Cardiac muscle cell (in vitro differentiated cells and primary cell): ENCODE measurements at places on chromosomes 2 and 18.
A peak's percentile ranks its signal among the peaks of the same experiment; 100 is the strongest.

DNA sequence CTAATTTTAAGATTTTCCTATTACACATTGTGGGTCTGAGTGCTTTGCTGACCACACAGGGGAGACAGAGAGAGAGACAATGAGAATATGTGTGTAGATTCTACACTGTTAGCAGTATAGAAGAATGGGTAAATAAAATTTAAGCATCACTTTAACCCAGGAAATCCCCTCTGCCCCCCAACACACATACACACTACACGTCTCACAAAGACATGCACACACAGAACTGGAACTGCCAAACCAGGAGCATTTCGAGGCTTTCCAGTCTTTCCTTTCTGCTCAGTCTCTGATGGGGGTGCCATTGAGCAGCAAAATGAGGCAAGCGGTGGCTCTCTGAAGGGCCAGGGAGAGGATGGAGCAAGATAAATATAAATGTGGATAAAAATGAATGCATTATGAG, 2.5 kb downstream of the MERTK start:
- peak; percentile 41 for DNase-seq

DNA sequence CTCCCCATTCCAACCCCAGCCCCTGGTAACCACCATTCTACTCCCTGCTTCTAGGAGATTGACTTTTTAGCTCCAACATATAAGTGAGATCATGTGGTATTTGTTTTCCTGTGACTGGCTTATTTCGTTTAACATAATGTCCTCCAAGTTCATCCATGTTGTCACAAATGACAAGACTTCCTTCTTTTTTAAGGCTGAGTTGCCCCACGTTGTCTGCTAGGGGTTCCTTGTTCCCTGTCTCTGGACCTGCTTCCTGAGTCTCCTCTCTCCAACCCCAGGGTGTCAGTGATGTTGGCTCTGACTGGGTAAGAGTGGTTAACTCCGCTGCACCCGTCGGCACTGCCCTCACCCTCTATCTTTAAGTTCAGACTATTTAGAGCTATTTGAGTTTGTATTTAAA, 175.2 kb downstream of the SH3RF3 start:
- DNase-seq, result no peak

GRCh38 chr2:182381225-182381624, 45.6 kb downstream of the PDE1A start:
- no peak for DNase-seq

GRCh38 chr2:171893196-171893823, 734 bp downstream of the SLC25A12 start:
- no peak for DNase-seq

GRCh38 chr18:59941331-59941730, 41.5 kb downstream of the PMAIP1 start:
- DNase-seq, result no peak

- no peak for DNase-seq
Measured at GRCh38 chr18:42174909-42175308, 219.9 kb downstream of the PIK3C3 start.

DNA sequence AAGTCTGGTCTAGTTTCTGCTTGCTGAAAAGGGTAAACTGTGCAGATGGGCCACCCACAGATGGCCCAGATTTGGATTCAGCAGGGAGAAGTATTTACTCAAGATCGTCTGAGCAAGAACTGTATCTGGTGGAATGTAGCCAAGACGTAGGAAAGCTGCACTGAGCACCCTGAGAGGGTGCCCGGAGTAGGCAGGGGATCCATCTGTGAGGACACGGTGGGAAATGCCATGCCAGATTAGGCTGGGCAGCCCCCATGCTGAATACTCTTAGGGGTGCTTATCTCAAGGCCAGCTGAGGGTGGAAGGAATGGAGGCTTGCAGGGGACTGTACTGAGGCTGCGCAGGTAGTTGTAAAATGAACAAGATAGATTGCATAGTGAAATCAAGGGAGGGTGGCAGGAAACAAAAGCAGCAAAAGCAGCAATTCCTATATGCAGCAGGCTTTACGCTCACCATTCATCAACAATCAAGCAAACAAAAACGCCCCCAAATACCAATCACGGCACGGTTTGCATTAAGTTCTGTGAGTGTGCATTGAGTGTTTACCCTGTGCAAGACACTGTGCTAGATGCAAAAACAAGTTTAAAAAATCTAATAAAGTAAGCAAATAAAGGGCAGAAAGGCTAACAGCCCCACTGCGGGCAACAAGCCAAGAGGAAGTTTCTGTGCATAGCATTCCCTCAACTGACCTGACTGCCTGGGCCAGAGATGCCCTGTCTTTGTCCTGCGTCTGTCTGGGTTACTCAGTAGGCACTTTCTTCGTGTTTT, 32.2 kb upstream of the LPIN2 start:
- DNase-seq, result peak; percentile 2

DNA sequence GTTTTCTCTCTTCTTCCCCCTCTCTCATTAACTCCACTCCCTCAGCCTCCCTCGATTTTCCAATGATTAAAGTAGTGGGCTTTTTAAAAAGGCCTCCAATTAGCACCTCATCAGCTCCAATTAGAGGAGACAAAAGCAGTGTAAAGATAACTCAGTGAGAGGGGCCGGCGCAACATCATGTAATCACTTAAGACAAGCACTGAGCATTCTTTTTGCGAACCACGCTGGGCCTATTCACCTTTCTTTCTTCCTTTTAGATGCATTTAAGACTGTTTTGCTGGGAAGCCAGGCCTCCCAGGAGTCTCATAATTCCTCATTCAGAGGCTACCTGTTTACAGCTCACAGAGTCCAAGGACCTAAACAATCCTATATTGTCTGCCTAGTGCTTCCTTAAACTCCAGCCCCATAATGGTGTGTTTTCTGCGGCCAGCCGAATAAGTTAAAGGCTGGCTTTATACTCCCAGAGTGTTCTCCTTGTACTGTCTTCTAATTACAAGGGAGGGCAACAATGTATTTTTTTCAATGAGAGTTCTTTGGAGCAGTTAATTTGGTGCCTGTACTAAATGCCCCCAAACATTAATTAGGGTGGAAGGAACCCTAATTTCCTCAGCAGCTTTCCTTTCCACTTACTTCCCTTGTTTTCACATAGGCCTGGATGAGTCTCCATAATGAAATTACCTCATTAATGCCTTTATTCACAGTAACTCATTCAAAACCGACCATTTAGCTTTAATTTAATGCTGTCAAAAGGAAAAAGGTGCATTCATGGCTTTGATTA, 28.0 kb upstream of the LMAN1 start:
- DNase-seq, result no peak

DNA sequence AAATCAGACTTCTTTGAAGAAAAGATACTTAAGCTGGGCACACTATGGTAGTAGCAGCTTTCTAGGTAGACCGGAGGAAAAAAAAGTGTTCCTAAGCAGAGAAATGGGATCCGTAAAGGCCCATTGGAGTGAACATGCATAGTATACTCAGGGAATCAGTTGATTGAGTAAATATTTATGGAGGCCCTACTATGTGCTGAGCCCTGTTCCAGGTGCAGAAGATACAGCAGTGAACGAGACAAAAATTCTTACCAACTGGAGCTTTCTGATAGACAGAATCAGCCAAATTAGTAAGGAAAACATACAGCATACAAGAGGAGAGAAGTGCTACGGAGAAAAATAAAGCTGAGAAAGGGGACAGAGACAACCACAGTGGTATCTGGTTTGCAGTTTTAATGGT, 28.1 kb downstream of the CRIM1 start:
- no peak for DNase-seq

GRCh38 chr2:120626566-120626965, 109.1 kb upstream of the GLI2 start:
- DNase-seq, result no peak

- DNase-seq, result no peak
Measured at GRCh38 chr2:209426432-209426831, 2.6 kb downstream of the MAP2 start.

- no peak for DNase-seq
Measured at GRCh38 chr2:2238726-2239269, 92.3 kb downstream of the MYT1L start.

GRCh38 chr2:218035463-218036100, 32.8 kb upstream of the TNS1 start:
- DNase-seq, result no peak

- peak; percentile 26 for DNase-seq
Measured at GRCh38 chr2:230520875-230521155, 104.8 kb downstream of the SP100 start.

- no peak for DNase-seq
Measured at GRCh38 chr2:59000796-59001195, 759.7 kb upstream of the FANCL start.

DNA sequence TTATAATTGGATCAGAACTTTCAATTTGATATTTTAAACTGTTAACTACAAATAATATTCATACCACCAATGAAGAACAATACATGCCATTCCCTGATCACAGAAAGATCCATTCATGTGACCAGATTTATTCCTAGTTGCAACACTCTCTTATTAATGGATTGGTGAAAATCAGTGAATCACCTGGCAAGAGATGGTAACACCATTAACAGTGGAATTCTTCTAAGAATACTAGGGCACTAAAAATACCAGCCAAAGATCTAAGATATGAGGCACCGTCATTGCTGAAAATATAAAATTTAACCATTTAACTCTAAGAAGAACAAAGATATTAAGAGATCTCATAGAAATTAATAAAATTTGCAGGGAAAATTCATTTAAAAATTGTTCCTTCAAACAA, 58.1 kb downstream of the MAP4K3 start:
- no peak for DNase-seq

DNA sequence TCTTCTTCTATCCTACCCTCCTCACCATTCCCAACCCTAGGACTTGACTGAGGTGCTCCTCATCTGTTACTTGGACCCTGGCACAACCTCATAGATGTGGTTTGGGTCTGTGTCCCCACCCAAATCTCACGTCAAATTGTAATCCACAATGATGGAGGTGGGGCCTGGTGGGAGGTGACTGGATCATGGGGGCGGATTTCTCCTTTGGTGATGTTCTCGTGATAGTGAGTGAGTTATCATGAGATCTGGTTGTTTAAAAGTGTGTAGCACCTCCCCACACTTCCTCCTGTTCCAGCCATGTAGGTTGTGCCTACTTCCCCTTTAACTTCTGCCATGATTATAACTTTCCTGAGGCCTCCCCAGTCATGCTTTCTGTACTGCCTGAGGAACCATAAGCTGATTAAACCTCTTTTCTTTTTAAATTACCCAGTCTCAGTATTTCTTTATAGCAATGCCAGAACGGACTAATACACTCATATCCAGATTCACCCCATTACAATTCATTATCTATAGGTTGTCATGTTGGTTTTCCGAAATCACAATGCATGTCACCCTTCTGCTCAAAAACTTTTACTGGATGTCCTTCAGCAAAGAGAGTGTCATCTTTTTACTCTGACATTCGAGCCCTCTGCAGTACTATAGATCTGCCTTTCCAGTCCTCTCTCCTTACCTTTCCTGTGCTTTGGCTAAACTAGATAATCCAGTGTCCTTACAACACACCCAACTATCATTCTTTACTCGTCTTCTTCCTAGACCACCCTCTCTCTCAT, 45.7 kb downstream of the APOB start:
- no peak for DNase-seq

DNA sequence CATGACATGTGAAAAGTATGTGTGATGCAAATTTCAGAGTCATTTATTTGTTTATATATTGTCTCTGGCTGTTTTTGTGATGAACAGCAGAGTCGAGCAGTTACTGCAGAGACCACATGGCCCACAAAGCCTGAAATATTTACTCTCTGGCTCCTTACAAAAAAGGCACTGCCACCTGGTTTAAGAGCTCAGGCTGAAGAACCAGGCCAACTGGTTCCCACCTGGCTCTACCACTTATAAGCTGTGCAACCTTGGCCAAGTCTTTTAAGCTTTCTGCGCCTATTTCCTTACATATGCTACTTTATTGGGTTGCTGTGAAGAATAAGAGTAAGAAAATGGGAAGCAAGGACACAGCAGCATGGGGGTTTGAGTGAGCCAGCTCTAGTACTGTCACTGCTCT, 207.6 kb downstream of the L3MBTL4 start:
- no peak for DNase-seq

DNA sequence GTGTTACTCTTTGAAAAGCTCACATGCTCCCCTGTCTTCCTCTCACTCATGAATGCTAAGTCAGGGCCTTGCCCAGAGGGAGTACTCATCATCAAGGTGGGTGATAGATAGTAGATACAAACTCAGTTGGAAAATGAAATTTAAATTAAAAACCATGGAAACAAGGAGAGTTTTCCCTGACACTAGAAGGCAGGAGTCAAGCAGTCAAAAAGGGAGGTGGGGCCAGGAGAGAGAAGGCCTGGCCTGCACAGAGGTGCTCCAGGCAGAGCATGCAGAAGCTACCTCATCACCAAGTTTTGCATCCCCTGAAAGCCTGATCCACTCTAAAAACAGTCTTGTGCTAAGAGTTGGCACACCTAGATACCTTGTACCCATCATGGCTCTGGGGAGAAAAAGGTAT, 143.7 kb downstream of the MYO5B start:
- peak; percentile 27 for DNase-seq

- no peak for DNase-seq
Measured at GRCh38 chr2:120319123-120319522, 26.8 kb upstream of the INHBB start.

- DNase-seq, result no peak
Measured at GRCh38 chr2:200028998-200029397, 73.6 kb downstream of the MAIP1 start.

GRCh38 chr2:67515056-67515455, 117.9 kb downstream of the ETAA1 start:
- no peak for DNase-seq

- no peak for DNase-seq
Measured at GRCh38 chr2:239250216-239251081, 150.4 kb downstream of the HDAC4 start.

- DNase-seq, result no peak
Measured at GRCh38 chr2:133986881-133987795, 266.7 kb upstream of the MGAT5 start.

GRCh38 chr18:49597157-49597931, 35.5 kb downstream of the LIPG start:
- DNase-seq, result no peak

DNA sequence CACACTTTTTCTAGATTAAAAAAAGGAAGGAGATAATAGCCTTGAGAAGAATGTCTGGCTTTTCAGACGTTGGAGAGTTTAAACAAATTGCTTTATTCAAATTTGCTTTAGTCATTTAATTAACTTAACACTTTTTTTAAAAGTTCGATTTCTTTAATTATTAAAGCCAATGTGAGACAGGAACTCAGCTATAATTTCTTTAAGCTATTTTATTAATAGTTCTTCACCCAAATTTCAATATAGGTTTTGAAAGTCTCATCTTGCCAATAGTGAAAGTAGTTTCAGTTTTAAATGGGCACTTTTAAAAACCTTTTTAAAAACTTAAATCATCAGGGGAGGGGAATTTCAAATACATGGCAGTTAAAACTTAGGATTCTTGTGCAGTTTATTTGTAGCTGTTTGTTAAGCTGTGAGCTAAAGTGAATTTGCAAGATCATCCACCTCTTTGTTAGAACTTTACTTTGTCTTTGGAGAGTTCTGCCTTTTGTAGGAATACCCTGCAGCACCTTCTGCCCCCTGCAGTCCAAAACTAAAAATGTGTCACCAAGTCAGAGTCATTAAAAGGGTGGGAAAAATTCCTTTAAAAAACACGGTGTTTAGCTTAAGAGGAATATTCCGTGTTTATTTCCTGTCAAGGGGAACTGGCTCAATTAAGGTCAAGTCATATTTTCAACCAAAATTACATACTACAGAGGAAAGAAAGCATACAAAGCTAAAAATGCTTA, 4.6 kb downstream of the TGIF1 start:
- DNase-seq, result peak; percentile 78
